ENCODE measurements at places on chromosomes 2 and 18.

GRCh38 chr2:12264146-12264545 lies 452.6 kb upstream of the TRIB2 start:
- no peak for DNase-seq

- no peak for DNase-seq
These were observed 893.5 kb upstream of the KLHL29 start for GRCh38 chr2:22491442-22491841.

DNA sequence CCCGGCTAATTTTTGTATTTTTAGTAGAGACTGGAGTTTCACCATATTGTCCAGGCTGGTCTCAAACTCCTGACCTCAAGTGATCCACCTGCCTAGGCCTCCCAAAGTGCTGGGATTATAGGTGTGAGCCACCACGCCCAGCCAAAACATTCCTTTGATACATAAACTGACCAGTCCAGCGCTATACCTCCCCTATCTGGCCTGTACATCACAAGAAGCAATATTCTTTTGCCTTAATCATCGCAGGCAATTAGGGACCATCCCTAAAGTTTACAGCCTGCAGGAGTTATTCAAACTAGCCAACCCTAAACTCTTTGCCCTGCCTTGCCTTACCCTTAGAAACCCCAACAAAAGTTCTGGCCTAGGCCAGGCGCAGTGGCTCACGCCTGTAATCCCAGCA lies 6.8 kb upstream of the PPM1G start:
- DNase-seq, result no peak

- DNase-seq, result no peak
These were observed 452.5 kb upstream of the CHAC2 start for GRCh38 chr2:53315149-53315548.

DNA sequence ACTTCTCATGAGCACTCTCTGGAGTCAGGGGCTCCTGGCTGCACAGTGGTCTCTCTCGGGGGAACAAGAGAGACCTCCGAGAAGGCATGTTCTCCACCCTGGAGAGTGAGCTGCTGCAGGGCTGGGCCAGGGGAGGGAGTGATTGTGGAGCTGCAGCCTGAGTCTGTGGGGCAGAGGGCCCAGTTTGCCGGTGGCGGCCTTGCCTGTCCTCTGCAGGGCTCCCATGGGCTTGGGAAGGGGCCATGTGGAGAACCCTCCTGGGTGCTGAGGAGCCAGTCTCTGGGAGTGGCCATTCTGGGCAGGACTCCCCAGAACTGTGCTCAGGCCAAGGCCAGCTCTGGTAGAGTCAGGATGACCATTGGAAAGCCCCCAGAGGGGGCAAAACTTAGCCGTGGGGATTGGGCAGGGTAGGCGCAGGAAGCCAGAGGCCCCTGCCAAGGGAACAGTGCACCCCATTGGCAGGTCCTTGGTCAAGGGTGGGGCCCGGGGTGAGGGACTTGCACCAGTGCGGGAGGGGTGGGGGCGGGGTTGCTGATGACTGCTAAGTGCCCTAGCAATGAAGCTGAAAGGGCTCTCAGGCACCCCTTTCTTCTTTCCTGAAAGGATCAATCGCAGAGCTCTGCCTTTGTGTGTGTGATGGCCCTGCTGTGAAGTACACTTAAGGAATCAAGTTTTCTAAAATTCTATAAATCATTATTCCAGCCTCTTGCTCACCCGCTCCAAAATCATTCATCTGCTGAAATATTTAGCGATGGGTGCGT lies 69.7 kb upstream of the BOD1L2 start:
- DNase-seq, result no peak

DNA sequence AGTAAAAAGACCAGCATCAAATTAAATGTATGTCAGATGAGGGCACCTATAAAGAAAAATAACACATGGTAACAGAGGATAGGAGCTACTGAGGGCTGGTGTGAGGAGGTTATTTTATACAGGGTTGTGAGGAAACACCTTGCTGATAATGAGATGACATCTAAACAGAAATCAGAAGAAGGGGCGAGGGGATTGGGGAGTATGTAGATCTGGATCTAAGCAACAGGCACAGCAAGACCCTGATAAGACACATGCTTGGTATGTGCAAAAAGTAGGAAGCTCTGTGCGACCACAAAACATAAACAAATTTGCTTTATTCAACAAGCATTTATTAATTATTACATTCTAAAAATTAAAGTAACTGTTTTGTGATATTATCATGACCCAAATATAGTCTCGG lies 295.4 kb downstream of the ZEB2 start:
- DNase-seq, result no peak

- DNase-seq, result no peak
These were observed 28.9 kb upstream of the GTF2A1L start for GRCh38 chr2:48588745-48589144.

GRCh38 chr2:234308813-234309195 lies 188.1 kb downstream of the ARL4C start:
- DNase-seq, result no peak

DNA sequence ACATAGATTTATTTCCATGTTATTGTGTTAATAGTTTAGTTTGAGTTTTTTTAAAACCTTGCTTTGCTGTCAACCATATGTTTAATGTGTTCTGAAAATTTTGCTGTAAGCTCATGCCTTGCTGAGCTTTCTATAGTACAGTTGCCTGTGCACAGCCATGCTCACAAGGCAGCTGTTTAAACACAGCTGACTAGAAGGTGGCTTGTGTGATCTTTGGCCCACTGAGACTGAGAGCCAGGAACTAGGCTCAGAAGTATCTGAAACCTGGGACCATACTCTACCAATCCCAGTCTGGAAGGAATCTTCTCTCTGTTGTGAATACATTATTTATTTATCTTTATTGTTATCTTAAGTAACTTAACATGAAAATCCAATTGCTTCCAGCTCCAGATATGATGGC lies 350.5 kb downstream of the KIAA1328 start:
- no peak for DNase-seq

DNA sequence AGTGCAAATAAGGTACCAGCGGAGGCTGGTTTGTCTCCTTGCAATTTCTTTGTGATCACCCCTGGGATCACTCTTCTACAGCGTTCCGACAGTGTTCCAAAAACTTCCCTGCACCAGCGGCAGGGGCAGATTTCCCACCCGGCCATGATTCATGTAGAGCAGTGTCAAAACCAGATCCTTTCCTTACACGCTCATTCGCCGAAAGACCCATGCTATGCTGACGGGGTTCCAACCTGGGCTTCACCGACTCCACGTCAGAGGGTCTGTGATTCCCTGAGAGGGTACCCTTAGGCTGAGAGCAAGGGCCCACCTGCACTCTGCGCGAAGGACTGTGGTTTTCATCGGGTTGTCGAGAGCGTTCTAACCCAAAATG lies 423 bp upstream of the TTC27 start:
- no peak for DNase-seq

DNA sequence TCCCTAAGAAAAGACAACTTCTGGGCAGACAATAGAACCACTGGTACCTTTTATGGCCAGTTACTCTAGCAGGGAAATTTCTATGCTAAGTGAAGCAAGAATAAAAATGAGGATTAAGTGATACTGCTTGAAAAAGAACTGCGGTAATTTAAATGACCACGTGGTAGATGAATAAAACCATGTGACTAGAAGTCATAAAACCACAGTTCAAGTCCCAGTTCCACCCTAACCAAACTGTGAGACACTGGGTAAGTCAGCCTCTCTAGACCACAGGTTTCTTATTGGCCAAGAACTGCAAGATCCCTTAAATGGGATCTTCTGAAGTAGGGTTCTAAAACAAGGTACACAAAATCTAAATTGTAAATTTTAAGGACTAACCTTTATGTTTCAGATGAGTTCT lies 12.7 kb downstream of the TMEM237 start:
- DNase-seq, result no peak

DNA sequence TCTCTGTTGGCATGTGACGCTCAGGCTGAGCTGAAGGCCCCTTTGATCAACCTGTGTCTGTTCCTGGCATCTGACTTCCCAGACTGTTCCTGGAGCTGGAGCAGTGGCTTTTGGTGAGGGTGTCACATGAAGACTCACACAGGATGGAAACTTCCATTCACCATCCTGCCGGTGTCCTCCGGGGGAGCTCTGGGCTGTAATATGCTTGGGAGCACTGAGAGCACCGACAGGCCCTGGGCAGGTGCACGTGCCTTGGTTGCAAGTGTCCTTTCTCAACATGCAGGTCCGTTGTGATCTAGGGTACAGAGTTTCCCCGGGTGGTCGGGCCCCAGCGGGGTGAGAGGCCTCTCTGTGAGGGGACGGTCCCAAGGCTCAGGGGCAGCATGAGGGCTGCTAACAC lies 24.8 kb upstream of the GBX2 start:
- DNase-seq, result no peak

DNA sequence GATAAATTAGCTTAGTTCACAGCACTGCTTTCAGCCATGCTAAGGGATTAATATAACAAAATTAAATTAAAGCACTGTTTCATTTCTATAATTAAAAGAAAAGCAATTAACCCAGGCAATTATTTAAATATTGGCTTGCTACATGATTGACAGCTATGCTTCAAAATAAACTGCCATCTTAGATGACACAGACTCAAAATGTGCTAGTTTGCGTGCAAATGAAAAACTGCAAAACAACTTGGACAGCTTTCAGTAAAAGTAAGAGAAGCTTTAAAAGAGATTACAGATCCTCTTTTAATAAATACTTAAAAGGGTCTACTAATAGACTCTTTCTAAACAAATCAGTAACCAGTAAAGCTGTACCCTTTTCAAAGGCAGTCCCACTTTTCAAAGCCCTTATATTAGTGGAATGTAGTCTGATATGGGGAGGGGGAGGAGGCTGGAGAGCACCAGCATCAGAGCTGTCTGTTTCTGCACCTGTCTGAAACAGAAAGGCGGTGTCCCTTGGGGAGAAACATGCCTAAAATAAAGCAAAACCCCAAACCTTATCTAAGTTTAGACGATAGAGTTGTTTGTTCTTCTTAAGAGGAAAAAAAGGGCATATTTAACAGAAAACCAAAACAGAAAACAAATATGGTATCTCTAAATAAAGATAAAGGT lies 20.8 kb downstream of the EIF2AK3 start:
- DNase-seq, result no peak

DNA sequence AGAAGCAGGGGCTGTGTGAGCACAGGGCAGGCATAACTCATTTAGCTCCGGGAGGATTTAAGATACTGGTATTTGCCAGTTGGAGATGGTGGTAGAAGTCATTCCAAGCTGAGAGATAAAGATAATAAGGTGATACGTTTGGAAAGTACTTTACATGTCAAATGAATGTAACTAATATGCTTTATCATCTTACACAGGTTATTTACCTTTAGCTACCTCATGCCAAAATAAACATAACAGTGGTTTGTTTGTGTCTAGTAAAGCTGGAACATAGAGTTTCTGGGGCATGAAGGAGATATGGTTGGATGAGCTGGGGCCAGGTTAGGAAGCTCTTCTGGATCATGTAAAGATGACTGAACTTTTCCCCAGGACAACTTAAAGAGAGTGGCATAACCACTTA lies 126.9 kb upstream of the PIK3C3 start:
- no peak for DNase-seq

DNA sequence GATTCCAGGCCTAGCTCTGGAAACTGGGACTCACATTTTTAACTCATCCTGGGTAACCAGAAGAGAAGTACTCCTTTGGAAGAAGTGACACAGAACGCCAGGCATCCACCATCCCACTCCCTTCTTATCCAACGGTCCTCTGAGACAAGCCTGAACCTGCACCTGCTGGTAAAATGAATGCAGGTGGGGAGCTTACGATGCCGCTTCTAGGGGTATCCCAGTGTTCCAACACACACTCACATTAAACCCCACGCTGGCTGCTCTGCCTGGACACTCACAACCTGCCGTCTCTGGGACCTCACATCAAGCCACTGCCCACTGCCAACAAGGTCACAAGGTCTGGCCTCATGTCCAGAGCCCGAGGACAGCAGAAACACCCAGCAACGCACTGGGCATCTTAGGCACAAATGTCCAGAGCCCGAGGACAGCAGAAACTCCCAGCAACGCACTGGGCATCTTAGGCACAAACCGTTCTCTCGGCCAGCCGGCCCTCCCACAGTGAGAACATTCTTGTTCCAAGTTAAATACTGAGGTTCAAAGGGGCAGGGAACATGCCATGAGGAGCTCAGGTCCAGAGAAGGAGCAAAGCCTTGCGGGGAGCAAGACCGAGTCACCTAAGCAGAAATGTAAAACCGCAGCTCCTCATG lies 9.9 kb downstream of the SLC66A2 start:
- DNase-seq, result no peak

DNA sequence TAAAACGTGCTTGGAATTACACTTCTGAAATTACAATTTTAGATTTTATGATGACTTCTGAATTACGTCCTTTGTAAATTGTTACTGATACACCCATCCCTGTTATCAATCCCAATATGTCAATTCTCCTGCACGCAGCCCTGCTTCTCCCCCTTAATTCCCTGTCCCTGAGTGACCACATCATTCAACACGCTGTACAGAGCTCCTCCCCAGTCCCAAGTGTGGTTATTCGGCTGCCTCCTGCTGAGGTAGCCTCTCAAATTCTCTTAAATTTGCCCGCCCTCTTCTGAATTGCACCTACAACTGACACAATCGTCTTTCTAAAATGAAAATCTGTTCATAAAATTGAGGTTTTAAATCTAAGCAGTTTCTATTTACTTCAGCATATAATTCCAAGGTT lies 10.1 kb downstream of the SERPINB8 start:
- DNase-seq, result no peak

DNA sequence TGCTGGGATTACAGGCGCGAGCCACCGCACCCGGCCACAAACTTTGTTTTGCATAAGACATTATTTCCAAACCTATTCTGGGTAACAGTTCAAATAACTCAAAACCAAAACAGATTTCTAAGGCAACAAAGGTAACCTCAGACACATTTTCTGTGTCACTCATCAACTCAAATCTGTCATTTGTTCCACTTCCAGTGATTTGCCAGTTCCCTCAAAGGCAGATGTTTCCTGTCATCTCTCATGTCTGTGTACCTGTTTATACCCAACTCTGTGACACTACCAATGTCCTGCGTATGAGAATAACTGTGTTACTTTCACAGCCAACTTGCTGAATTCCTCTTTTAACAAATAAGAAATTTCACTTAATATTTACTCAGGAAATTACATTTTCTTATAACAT lies 54.4 kb downstream of the SCN3A start:
- DNase-seq, result no peak

GRCh38 chr2:133426791-133427190 lies 141.5 kb downstream of the NCKAP5 start:
- no peak for DNase-seq

DNA sequence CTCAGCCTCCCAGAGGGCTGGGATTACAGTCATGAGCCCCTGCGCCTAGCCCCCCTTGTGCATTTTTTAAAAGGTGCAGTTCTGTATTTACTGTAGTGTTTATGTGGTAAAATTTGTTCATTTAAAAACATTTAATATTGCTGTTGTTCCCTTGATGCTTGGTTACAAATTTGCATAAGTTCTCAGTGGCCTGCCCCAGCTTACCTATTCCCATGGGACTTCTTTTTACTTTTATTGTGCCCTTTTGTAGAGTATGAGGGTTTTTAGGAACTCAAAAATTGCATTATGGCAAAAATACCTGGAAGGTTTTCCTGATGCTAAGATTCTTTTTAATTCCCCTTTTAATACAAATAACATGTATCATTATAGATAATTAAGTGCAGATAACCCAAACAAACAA lies 63.0 kb downstream of the DGKD start:
- no peak for DNase-seq

Data from HEK293T (cell line).